ENCODE measurements at places on chromosomes 6 and 20.

DNA sequence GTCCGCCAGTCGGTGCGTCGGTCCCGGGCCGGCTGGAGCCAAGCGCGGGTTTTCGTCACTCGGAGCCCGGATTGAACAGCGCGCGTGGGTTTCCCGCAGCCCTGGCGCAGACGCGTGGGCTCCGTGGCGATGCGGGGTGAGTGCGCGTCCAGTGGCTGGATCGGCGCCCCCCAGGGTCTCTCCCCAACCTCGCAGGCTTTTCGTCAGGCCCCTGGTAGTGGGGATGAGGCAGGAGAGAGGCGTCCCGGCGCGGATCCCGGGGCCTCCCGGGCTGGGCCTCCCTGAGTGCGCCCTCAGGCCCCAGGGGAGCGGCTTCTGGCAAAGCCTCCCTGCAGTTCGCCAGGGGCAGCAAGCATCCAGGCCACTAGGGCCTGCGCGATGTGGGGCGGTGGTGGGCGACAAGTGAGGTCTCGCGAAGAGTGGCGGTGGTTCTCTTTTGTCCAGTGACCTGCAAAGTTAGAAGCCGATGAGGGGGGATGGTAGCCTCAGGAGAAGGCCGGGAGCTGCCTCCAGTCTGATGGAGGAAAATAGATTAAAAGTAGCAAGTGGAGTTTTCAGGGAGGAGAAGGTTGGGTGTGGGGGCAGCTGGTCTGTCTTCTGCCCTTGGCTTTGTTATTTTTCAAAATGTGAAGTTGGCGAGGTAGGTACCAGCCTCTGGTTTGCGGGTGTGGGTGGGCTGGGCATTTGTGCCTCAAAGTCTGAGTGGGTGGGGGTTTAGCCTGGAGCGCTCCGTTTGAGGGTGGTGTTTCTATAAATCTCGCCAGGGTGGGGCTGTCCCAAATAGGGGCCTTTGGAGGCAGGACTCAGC, 1.6 kb downstream of the TOX2 start:
- DNase-seq, result peak; percentile 42

DNA sequence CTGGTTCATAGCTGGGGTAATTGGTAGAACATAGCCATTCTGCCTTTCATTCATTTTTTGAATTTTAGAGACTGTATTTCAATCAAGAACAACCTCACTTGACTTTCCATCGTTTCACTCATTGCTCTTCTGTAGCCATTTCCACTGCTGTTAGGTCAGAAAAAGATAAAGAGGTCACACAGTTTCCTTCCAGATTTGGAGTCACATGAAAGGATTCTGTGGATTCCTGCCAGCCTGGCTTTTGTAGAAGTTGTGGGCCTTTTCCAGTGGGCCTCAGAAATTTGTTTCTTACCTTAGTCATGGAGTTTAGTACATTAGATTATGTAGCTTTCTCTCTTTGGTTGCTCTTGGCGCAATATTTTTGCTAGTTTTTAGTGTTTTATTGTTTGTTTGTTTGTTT, 157.8 kb downstream of the SASH1 start:
- DNase-seq, result no peak

GRCh38 chr6:127786109-127786508, 114.7 kb downstream of the THEMIS start:
- DNase-seq, result no peak

DNA sequence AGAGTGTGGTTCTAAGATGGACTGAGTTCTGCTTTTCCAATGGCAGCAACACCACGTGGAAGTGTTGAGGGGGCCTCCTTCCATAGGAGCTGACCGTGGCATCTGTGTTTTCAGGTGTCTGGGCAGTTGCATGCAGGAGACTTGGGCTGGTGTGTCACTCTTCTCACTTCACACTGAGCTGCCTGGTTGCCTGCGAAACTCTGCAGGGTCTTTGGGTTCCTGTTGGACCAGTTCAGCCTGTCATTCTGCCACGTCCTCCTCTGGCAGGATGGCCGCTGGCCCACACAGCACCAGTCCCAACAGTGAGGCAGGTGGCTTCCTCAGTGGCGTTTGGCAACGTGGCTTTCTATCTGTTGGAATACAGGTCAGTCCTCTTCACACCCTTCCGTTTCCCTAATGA, 16.1 kb upstream of the UNC93A start:
- DNase-seq, result no peak

- no peak for DNase-seq
Measured at GRCh38 chr20:39878320-39878719, 810.7 kb downstream of the MAFB start.

DNA sequence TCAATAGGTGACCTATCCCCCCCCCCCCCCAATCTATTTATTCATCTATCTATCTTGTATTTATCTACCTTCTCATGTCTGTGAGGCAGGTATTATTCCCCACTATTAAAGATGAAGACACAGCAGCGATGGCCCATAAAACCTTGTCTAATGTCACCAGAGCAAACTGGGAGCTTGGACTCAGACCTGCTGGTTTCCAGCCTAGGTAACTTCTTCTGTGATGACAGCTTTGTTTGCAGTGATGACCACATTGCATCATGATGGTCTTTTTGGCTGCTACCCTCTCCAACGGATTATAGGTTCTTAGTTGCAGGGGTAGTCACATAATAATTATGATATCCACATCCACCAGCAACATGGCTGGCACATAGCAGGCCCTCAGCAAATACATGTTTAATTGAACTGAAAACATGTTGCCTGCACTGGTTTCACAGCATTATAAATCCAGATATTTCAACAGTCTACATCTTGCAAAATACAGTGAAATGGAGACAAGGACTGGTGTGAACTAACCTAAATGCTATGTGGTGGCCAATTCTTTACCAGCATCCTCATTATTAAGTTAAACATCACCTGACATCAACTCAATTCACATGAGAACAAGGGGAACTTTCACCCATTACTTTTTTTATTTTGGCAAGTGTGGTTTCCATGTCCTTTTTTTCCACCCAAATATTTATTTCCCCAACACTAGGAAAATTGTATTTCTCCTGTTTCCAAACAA, 712.5 kb upstream of the NRSN1 start:
- DNase-seq, result no peak

DNA sequence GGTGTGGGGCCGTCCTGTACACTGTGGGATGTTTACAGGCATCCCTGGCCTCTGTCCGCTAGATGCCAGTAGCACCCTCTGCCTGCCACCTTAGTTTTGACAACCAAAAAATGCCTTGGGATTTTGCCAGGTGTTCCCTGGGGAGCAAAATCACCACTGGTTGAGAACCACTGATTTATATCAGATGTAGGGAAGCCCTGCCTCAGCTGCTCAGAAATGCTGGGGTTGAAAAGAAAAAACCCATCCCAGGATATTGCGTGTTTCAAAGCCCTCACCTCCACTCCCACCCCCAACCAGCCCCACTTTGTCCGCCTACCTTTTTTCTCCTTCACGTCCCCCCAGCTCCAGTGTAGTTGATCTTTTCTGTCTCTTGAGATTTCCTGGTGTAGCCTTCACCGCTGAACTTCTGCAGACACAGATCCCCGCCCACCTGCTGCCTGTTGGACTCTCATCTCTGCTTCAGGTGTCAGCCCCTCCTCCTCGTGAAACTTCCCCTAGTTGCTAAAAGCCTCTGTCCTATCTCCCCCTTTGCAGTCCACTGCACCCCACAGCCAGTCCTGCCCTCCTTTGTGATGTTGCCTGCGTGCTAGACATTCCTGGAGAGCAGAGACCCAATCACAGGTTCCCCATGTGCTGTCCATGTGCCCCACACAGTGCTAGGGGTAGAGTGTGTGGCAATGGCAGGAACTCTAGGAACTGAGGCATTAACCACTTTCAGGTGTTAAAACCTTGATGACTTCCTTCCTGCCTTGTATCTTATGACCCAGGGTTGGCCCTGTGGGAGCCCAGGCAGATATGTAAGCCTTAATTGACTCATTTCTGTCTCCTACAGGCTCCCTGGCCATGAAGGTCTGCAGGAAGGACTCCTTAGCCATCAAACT, 98.9 kb downstream of the TBC1D7 start:
- peak; percentile 27 for DNase-seq

DNA sequence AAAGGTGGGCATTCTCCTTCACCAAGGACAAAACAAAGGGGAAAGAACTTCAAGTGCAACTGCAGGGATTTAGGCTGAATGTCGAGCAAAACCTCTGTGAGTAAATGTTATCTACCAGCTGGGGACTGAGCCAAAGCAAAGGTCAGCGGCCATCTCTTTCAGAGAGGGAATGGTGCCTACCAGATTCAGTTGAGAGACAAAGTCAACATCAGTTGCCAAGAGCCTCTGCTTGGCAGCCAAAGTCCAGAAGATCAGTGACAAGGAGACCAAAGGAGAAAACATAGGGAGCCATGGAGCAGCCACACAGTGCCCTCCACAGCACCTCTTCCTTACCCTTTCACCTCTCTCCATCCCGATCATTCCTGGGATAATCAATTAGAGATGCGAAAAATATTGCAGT, 472.5 kb downstream of the KIF16B start:
- no peak for DNase-seq

DNA sequence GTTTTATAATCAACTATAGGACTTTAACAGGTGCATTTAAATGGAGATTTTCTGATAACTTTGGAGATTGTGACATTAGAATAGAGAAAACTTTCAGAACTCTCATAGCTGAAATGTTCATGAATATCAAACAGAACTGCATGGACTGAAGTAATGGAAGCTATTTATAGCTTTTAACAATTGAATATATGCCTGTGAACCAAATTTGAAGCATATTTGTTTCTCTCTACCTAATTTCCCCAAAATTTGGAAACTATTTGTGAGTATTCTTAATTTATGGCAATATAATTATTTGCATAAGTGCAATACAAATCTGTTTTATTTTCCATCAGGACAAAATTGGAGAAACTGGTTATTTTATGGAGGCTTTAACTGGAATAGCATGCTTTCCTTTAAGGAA, 96.6 kb downstream of the PLG start:
- no peak for DNase-seq

GRCh38 chr20:52494244-52494643, 302.7 kb upstream of the ZFP64 start:
- peak; percentile 42 for DNase-seq

- no peak for DNase-seq
Measured at GRCh38 chr20:17644451-17644850, 37.6 kb downstream of the RRBP1 start.

DNA sequence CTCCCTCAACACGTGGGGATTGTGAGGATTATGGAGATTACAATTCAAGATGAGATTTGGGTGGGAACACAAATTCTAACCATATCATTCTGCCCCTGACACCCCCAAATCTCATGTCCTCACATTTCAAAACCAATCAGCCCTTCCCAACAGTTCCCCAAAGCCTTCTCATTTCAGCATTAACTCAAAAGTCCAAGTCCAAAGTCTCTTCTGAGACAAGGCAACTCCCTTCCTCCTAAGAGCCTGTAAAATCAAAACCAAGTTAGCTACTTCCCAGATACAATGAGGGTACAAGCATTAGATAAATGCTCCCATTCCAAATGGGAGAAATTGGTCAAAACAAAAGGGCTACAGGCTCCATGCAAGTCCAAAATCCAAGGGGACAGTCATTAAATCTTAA, 39.6 kb upstream of the PLAGL1 start:
- no peak for DNase-seq

- no peak for DNase-seq
Measured at GRCh38 chr6:130787726-130788500, 39.3 kb upstream of the SMLR1 start.

DNA sequence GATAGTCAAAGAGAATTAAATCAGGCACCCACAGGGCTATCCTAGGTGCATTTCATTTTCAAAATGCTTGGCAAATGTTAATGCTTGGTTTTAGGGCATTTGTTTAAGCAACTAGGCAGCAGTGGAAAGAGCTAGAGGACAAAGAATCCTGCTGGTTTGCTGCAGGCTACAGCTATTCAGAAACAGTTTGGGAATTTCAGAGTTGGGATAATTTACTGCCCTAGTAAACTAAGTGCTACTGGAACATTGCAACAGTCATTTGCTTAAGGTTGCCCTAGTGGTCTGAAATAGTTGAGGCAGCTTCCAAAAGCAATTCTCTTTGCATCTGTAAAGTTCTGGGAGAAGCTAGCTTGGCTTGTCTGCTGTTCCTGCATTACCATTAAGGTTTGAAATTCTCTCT, 312.7 kb downstream of the LAMA2 start:
- DNase-seq, result no peak

DNA sequence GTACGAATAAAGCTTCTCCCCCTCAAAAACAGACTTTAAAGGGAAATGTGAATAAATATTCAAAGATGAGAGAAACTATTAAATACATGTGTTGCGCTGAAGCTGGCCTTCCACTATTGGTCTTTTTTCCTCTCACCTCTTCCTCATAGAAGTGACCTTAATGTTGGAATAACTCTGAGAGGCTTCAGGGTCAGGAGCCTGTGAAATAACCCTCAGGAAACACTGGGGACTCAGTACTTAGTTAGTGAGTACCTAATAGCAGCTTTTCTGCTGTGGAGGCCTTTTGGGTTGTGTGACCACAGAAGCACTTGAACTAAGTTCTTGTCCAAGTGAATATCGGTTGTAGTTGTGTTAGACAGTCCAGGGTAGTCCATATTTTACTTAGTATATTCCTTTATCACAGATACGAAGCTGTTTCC, 799 bp upstream of the SHPRH start:
- no peak for DNase-seq

- DNase-seq, result no peak
Measured at GRCh38 chr20:25066386-25066785, 8.4 kb upstream of the ACSS1 start.

- DNase-seq, result no peak
Measured at GRCh38 chr6:22878706-22879105, 309.3 kb downstream of the HDGFL1 start.

GRCh38 chr6:72081871-72082270, 195.5 kb downstream of the RIMS1 start:
- no peak for DNase-seq

GRCh38 chr6:33019372-33019771, 10.0 kb upstream of the HLA-DOA start:
- DNase-seq, result no peak

DNA sequence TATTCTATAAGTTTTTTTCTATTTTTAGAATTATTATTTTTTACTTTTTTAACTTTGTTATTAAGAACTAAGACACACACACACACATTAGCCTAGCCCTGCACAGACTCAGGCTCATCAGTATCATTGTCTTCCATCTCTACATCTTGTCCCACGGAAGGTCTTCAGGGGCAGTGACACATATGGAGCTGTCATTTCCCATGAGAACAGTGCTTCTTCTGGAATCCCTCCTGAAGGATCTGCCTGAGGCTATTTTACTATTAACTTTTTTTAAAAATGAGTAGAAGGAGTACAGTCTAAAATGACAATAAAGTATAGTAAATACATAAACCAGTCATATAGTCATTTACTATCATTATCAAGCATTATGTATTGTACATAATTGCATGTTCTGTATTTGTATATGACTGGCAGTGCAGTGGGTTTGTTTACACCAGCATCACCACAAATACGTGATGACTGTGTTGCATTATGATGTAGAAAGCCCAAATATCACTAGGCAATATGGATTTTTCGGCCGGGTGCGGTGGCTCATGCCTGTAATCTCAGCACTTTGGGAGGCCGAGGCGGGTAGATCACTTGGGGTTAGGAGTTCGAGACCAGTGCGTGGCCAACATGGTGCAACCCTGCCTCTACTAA, 57.9 kb downstream of the HIVEP1 start:
- no peak for DNase-seq

- DNase-seq, result no peak
Measured at GRCh38 chr6:119887666-119888065, 538.1 kb upstream of the MAN1A1 start.

- peak; percentile 58 for DNase-seq
Measured at GRCh38 chr20:56429502-56429901, 17.4 kb downstream of the CASS4 start.

GRCh38 chr6:24897186-24897585, 38.6 kb downstream of the RIPOR2 start:
- DNase-seq, result no peak
